Cerebellar nuclear complex (tissue), 1 donor: ENCODE measurements at places on chromosomes 13 and 19.

DNA sequence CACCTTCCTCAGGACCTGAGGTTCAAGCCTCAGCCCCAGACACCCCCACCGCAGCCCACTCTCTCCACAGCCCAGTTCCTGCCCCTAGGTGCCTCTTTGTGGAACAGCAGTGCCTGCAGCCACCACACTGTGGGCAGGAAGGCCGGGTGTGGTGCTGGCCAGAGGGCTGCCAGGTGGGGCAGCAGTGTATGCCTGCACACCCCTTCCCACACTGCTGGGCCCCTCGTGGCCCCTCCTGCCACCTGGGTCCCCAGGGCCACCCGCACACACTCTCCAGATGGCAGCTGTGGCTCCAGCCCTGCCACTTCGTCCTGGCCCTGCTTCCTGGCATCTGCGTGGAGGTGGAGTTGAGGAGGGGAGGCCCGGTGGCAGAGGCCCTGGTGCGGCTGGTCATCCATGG, 35.1 kb downstream of the HPN start:
- no peak for DNase-seq

DNA sequence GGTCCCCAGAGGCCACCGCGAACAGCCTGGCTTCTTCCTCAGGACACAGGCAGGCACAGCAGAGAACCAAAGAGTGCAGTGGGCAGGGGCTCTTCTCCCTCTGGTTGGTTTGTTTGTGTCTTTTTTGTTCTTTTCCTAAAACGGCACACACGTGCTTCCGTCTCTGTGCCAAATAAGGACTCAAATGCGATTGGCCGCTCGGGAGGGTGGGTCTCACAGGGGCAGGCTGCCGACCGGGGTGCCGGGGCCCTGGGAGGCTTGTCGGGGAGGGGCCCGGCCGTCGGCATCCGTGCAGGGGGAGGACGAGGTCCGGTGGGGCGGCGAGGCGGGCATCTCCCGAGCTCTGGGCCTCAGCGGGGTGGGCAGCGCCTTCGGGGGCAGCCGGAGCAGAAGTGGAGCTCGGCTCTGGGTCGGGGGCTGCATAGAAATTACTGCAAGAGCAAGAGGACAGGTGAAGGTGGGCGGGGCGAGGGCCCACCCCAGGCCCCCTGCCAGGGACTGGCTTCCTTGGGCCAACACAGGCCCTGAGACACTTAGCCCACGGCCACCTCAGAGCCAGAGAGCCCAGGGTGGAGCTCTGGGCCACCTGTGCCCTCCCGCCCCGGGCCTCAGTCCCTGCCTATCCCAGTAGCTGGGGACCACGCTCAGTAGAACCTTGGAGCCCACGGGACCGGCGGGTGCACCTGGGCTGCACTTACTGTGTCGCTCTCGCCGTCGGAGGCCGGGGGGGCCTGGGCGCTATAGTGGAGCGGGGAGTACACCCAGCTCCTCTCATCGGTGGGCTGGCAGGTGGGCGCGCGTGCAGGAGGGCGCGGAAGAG, 6.4 kb upstream of the CACTIN start:
- no peak for DNase-seq

DNA sequence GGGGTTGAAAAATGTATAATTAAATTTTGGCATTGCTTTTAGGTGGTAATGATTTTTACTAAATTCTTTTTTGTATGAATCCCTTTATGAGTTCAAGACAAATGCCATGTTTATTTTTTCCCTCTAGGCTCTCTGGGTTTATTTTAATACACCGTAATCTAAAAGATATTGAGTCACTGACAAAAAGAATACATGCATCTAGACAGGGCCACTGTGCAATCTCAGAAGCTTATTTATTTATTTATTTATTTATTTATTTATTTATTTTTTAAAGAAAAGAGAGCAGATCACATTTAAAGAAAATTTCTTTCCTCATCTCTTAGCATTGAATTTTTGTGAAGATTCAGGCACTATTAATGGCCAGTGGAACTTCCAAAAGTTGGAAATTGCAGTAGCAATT, 283.9 kb upstream of the SLC10A2 start:
- no peak for DNase-seq

DNA sequence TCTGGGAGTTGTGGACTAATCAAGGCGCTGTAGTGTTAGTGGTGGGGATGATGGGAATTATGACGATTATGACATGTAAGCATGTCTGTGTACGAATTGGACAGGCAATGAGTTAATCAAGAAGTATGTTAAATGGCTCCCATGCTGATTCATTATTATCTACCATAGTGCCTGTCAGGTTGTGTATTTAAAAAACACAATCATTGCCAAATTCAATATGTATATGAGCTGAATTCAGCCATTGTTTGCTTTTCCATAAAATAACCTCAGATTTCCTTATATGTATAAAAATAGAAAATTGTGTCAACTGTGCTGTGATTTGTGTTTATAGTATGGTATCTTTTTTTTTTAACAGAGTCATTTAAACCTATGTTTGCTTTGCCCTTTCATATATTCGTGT, 37.1 kb downstream of the PCCA start:
- no peak for DNase-seq

DNA sequence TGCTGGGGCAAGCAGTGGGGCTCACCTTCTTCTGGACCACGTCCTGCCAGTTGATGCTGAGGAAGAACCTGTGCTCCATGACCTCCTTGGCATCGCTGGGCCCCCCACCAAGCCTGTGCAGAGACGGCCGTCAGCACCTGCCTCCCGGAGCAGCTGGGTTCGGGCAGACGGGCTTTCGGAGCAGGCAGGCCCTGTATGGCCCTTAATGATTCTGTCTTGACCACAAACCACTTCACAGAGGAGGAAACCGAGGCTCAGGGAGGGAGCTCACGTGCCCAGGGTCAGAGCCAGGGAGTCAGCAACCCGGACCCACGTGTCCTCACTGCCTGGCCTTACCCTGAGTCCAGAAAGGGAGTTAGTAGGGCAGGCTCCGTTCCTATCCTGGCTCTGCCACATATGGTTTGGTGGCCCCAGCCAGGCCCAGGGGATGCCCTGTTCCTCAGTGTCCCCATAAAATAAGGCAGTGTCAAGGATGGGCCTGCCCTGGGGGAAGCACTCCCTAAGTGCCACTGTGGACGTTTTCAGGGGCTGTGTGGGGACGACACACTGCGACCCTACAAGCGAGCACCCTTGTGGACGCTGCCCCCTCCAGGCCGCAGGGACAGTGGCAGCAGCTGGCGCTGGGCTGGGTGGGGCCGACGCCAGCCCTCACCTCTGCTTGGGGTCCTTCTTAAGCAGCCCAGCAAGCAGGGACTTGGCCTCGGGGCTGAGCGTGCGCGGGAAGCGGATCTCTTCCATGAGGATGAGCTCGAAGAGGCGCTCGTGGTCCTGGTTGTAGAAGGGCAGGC, 8.9 kb upstream of the CCNP start:
- DNase-seq: no peak

DNA sequence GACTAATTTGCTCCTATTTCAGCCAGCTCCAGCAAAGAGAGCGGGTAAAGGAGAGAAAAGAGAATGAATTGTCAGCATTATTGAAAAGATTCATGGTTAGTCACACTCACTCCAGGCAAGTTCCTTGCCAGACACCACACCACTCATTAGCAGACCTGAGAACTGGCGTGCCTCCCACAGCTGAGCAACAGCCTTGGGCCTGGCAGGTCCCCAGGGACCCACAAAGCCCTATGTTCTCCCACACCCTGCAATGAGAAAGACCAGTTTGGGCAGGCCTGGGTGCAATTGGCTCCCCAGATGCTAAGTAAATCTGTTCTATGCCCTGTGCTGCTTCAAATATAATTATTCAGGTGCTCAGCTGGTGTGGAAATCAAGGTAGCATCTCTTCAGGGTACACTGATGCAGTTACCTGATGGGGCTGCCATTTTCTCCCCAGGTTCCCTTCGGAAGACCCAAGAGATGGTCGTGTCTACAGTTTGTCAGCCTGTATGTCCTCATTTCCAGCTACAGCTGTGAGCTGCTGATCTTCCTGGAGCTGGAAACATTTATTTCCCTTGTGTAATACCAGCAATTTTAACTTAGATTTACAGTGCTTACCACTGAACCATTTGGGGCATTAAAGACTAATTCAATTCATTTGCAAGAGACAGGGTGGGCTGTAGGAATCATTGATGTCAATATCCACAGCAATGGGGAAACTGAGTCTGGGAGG, 405.0 kb downstream of the COG6 start:
- DNase-seq: no peak
